ENCODE measurements at places on chromosomes 6 and 20.

GRCh38 chr6:125759959-125760457, 10.6 kb downstream of the HEY2 start:
- no peak for DNase-seq

GRCh38 chr20:62805155-62805710, 598 bp downstream of the OGFR start:
- DNase-seq = no peak

DNA sequence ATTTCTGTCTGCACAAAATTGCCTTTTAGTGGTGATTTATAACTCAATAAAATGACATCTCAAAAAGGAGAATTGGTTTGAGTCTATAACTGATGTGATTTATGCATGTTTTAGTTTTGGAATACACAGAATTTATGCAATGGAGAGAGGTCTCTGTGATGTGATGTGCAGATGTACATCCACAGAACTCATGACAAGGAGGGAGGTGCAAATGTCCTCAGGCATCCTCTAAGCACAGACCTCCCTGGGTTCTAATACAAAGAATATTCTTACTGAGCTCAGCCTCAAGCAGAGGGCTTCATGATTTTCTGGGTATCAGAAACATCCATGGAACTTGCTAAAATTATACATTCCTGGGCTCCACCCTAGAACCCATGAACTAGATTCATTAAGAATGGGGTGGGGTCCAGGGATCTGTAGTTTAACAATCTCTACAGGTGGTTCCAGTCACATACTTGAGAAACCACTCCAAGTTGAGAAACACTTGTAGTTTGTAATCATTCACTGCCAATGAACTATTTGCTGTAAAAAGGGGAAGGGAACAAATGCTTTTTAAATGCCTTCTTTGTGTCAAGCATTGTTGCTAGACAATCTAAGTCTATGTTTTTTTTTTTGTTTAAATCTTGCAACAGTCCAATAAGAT, 60.2 kb upstream of the NEDD9 start:
- DNase-seq = no peak

- no peak for DNase-seq
Measured at GRCh38 chr6:46676604-46677313, 10.9 kb upstream of the TDRD6 start.

DNA sequence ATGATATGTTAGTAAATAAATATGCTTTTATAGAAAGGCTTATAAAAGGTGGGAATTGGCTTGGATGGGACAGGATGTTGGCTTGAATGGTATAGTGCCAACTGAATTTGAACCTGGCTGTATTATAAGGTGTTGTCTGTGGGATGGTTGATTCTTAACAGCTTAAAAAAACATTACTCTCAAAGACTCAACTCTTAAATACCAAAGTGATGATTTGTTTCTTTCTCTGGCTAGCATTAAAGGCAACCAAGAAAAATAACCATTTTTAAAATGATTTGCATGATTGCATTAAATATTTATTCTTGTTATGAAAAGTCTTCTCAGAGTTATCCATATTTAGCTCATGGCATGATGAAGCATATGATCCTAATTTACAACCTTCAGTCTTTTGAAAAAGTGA, 216.2 kb downstream of the RIMS1 start:
- no peak for DNase-seq
